ENCODE measurements at places on chromosomes 12 and 14.

- DNase-seq, result no peak
These were observed 35.1 kb downstream of the CCNK start for GRCh38 chr14:99516156-99516870.

DNA sequence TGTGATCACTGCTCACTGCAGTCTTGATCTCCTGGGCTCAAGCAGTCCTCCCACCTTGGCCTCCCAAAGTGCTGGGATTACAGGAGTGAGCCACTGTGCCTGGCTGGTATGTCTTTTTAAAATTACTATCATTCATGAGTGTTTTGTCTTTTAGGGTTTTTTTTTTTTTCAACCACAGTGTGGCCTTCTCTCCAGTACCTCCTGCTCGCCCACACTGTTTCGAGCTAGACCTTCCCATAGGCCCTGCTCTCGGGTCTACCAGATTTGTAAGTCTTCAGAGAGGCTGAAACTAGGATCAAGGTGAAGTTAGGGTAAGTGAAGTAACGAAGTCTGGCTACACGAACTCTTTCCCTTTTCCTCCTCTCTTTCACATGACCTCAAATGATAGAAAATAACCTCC is 1.5 kb downstream of the BIN2 start:
- no peak for DNase-seq

DNA sequence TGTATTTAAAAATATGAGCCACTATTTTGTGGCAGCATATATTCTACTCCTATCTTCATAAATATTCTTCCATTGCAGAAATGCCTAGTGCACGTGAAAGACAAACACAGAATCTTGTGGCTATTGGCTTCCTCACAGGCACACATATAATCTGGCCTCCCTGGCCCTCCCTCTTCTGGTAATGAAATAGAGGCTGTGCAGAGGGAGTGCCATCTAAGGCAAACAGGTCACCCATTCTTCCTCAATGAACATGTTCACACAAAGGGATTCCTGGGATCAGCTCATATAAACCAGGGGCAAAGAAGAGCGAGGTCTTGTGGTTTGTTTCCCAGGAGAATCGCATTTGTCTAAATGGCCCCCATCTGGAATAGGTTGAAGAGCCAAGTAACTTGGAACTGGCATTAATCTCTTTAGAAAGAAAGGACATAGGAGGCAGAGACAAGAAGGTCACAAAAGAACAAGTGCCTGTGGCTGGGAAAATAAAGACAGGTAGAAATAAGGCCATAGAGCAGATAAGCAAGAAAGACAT is 171.6 kb upstream of the PTPRQ start:
- peak; percentile 21 for DNase-seq

- no peak for DNase-seq
These were observed 73.0 kb downstream of the DNAI7 start for GRCh38 chr12:25121916-25122315.

DNA sequence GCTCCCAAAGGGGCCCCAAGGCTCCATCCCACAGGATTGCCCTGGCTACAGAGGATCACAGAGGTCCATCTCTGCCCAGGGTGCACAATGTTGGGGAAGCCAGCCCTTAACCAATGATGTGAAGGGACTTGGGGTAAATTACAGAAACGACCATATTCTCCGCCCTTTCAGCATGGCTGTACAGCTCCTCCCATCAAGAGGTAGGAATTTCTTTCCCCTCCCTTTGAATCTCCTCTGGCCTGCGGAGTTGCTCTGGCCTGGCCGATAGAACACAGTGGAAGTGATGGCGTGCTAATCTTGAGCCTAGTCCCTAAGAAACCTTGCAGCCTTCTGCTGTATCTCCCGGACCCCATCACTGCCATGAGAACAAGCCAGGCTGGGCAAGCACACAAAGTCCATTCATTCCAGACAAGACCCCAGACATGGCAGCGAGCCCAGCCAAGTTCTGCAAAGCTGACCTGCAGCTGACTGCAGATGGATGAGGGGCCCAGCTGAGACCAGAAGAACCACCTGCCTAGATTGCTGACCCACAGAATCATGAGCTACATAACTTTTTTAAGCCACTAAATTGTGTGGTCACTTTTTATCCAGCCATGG is 6.9 kb upstream of the IFI27 start:
- DNase-seq, result no peak

DNA sequence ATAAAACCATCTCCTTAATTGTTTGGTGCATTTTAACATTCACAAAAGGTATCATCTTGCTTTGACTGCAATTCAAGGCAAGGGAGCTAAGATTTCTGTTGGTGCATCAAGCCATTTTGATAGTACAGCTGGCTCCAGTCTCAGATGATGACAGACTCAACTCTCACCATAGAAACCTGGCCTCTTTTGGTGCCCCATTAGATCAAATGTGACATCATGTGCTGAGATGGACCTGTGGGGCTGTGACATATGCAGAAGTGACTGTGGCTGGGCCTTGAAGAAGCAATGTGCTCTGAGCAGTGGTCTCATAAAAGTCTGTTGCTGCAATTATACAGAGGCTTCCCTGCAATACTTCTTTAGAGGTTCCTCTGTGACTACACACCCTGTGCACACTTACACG is 88.4 kb downstream of the SLC2A13 start:
- DNase-seq, result no peak

GRCh38 chr12:4690760-4691159 is 29.4 kb upstream of the GALNT8 start:
- no peak for DNase-seq

DNA sequence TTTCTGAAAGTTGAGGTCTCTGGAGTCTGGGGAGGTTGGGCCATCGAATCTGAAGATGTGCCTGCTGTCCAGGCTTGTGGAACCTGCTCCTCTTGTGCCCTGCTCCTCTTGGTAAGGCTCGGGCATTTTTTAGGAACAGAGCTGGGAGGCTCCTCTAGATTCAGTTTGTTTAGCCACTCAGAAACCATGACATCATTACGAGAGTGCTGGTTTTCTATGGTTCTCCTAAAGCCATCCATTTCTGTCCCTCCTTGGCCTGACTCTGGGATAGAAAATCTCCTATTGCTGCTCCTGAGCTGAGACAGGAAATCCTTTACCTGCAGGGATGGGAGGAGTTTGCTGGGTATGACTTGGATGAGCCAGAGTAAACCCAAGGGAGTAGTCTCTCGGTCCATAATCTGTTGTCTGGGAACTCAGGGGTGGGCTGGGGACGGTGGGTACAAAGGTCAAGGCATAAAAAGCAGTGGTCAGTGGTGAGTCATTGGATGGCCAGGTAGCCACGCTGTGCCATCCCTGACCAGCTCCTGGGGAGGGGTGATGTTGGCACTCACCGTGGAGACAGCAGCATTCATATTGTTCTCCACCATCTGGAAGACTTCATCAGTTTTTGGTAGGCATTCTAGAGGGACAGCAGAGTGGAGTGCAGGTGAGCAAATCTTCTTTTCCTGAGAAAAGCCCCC is 2.4 kb upstream of the ADCY4 start:
- no peak for DNase-seq

GRCh38 chr12:49331380-49332222 is 5.4 kb downstream of the C1QL4 start:
- DNase-seq, result peak; percentile 68

GRCh38 chr12:22480016-22480415 is 64.3 kb downstream of the C2CD5 start:
- DNase-seq, result no peak

- DNase-seq, result no peak
These were observed 177.8 kb downstream of the RPS29 start for GRCh38 chr14:49408187-49408933.

- DNase-seq, result no peak
These were observed 101.1 kb downstream of the B4GALNT3 start for GRCh38 chr12:560691-561390.

- peak; percentile 91 for DNase-seq
These were observed 80.8 kb upstream of the ACTN1 start for GRCh38 chr14:69059658-69060623.

DNA sequence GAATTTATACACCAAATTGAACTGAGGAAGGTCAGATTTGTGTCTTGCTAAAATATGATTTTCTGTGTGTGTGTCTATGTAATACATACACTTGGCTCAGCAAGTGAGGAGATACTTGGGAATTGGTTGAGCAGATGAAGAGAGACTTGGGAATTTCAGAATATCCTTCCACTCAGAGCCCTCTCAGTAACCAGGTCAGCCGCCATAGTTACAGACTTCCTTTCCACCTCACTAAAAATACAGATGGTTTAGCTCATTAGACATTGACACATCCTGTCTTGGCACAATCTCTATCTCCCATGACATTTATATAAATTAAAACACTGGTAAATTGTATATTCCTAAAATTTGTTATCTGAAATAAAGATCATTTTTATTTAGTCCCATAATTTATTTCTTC is 15.9 kb downstream of the PIK3C2G start:
- DNase-seq, result no peak

DNA sequence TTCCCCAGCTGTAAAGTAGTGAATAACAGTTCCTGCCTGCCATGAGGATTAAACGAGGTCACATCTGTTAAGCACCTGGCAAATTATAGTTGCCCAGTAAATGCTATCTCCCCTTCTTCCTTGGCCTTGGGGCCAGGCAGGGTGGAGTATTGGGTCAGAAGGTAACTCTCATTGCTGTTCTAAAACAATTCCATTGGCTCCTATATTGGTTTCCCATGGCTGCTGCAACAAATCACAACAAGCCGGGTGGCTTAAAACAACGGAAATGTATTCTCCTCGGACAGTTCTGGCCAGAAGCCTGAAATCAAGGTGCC is 31.9 kb downstream of the MMAB start:
- peak; percentile 44 for DNase-seq

DNA sequence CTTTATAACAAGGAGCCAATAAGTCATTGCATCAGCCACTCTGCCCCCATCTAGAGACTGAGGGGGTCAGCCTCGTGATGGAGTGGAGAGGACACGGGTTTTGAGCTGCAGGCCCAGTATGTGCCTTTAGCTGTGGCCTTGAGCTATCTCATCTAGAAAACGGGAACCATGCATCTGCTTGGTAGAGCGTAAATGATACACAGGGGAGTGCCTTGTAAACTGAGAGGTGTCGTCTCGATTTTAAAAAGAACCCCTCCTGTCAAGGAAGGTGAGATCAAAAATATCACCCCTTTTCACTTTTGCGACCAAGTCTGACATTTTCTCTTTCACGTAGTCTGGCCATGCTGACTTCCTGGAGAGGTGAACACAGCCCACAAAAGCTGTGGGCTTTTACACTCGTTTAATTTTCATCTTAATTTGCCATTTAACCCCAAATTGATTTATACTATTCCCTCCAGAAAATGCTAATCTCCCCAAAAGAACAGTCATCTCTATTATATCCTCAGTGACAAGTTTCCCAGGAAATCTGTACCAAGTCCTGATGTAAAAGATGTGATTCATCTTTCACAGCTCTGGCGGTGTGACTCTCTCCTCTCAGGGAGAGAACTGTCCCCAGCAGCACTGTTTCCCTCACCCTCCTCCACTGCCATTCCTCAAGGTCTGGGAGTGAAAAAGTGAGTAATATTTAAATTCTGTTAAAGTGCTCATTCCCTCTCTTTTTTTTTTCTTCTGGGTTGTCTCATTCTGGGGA is 30.6 kb downstream of the VCPKMT start:
- peak; percentile 67 for DNase-seq

DNA sequence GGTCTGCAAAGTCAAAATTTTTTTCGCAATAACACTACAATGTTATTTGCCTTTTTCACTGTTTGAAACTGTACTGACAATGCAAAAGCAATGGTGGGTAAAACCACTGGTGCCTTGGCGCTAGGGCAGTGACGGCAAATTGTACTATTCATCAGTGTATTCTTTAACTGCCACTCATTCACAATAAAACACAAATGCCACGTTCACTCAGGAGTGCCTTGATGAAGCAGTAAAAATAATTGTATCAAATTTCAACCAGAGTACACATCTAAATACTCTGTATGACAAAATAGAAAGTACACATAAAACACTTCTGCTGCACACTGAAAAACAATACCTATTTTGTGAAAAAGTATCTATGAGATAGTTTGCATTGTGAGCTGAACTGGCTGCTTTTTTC is 17.8 kb downstream of the DCAF5 start:
- DNase-seq, result no peak

DNA sequence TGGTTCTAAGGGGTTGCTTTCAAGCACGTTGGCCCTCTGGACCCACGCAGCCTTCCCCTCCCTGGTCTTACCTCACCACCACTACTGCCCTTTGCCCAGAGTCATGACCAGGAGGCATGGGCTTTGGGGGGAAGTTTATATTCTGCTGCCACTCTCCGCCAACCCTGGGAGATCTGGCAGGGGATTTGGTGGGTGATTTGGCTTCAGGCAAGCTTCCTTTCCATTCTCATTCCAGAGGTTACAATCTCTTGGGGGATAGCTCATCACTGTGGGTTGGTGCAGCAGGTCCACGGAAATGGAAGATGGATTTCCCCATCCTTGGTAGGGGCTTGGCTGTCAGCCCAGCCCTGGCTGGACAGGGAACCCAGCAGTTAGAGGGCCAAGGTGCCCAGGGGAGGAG is 6.3 kb downstream of the PAH start:
- no peak for DNase-seq

- DNase-seq, result peak; percentile 97
These were observed 152.2 kb upstream of the SLC38A2 start for GRCh38 chr12:46524778-46525177.

DNA sequence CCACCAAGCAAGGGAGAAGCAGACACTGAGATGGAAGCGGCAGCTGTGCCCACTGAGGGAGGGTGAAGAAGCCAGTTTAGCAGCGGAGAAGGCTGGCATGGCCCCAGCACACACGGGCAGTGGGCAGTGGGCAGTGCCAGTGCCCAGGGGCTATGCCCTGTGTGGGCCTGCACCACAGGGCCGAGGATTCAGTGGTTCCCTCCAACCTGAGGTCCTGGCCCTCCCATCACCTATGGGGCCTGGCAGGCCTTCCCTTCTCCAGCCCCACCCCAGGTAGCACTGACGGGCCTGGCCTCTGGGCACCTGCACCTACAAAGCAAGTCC is 81.1 kb downstream of the ITPK1 start:
- DNase-seq, result no peak

- peak; percentile 8 for DNase-seq
These were observed 88.4 kb downstream of the PCNX1 start for GRCh38 chr14:70995671-70996070.

- no peak for DNase-seq
These were observed 101.5 kb downstream of the HELB start for GRCh38 chr12:66403746-66404145.

- DNase-seq, result peak; percentile 62
These were observed 422.6 kb downstream of the ATP23 start for GRCh38 chr12:58363971-58364370.

- no peak for DNase-seq
These were observed 50.5 kb upstream of the PWP1 start for GRCh38 chr12:107635139-107635538.

GRCh38 chr12:67590149-67590790 is 58.3 kb upstream of the DYRK2 start:
- no peak for DNase-seq
